ENCODE measurements at places on chromosomes 11 and 22. TPM values are rescaled to one million over a fixed set of nuclear protein-coding genes. Genes with fewer than 3 reads are reported as not detected.

GRCh38 chr22:38754751-38755154, 1.0 kb downstream of the SUN2 start:
- no peak for DNase-seq

The OR52E1 gene
- not detected for polyA plus RNA-seq

- DNase-seq = no peak
Observed at GRCh38 chr11:69696749-69697468, 6.9 kb downstream of the FGF19 start.

The TSPAN18 gene
- polyA plus RNA-seq = 44.4 TPM

The PDE2A gene
- 13.6 TPM for polyA plus RNA-seq

GRCh38 chr11:14362611-14363010, 3.6 kb upstream of the RRAS2 start:
- DNase-seq = no peak

- no peak for DNase-seq
Observed at GRCh38 chr22:25976356-25976755, 192.9 kb upstream of the SEZ6L start.

The OR4X2 gene
- polyA plus RNA-seq = not detected

- no peak for DNase-seq
Observed at GRCh38 chr11:12684816-12685215, 10.6 kb downstream of the TEAD1 start.

DNA sequence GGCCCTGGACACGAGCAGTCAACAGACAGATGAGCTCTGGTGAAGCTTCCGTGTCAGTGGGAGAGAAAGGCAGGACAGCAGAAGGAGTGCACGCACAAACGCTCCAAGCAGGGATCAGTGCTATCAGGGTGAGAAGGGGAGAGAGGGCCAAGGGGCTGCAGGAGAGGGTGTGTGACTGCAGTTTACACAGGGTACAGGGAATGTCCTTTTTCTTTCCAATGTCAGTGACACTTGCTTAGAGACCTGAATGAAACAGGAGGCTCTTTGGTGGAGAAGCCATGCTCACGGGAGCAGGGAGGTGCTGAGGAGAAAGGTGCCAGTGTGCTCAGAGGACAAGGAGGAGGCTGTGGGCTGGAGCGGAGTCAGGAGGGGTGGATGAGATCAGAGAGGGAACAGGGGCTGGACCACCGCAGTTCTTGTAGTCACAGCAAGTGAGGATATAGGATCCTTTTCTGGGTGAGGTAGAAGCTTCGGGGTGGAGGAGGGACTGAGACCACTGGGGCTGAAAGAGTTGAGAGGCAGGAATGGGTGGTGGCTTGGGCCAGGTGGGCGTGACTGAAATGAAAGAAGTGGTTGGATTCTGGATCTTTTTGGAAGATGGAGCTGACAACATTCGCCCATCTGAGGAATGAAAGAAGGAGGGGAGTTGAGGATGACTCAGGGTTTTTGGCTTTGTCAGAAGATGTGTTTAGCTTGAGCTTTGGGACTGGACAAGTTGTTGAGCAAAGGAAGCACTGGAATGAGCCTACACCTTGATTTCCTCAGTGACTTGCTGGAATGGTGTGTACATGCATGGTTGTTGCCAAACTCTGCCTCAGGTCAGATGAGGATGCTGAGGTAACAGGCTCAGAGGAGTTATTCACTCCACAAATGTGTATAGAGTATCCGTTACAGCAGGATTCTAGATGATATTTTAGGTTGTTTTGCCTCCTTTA, 87.9 kb downstream of the ADAMTS15 start:
- DNase-seq = no peak

The ROM1 gene
- 3.5 TPM for polyA plus RNA-seq

All from left kidney (tissue), 8 donors.